Breast epithelium (tissue), 4 donors: ENCODE measurements at places on chromosomes 3 and 15. TPM values are rescaled to one million over a fixed set of nuclear protein-coding genes. Genes with fewer than 3 reads are reported as not detected.

Gene EPHB3
- total RNA-seq: 25.3 TPM

GRCh38 chr3:142355692-142356091 is 92.1 kb downstream of the XRN1 start:
- no peak overlapping the region for H3K27ac ChIP-seq
- H3K36me3 ChIP-seq: peaks cover 4% of the 10 kb centered on the region
- no peak overlapping the region for H3K4me3 ChIP-seq

GRCh38 chr3:188241072-188241471 is 87.1 kb downstream of the LPP start:
- DNase-seq: no peak
- H3K27ac ChIP-seq: peak overlapping the region; percentile 48
- H3K4me3 ChIP-seq: no peak overlapping the region
- no peaks in the 10 kb centered on the region for H3K36me3 ChIP-seq
- H3K4me1 ChIP-seq: no peaks in the 10 kb centered on the region

GRCh38 chr15:48855501-48856440 is 22.2 kb upstream of the EID1 start:
- H3K4me1 ChIP-seq: no peaks in the 10 kb centered on the region
- no peaks in the 10 kb centered on the region for H3K36me3 ChIP-seq
- no peak for DNase-seq
- H3K4me3 ChIP-seq: no peak overlapping the region

Gene LYSMD4
- 12.1 TPM for total RNA-seq

Gene FAM81A
- not detected for total RNA-seq
